ENCODE measurements at places on chromosomes 13 and 19. TPM values are rescaled to one million over a fixed set of nuclear protein-coding genes. Genes with fewer than 3 reads are reported as not detected.

OR7D2 gene
- total RNA-seq = 0.06 TPM

DNA sequence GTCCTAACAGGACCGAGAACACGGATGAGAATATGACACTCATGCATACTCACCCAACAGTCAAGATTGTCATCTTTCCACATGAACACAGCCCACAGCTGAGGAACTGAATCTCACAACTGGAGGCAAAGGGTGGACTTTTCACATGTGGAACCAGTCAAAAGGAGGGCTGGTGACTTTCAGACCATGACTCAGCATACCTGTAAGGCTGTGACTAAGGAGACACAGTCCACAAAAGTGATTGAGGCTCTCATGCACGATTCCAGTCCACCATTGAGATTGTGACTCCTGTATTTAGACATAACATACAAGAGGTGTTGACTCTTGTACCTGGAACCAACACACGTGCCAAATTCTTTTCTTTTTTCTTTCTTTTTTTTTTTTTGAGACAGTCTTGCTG is 40.0 kb downstream of the ZNF729 start:
- no peaks in the 10 kb centered on the region for H3K27me3 ChIP-seq
- H3K4me1 ChIP-seq = no peaks in the 10 kb centered on the region
- no peak overlapping the region for H3K4me3 ChIP-seq

- no peaks in the 10 kb centered on the region for H3K4me1 ChIP-seq
- H3K36me3 ChIP-seq = no peaks in the 10 kb centered on the region
- DNase-seq = no peak
Observed at GRCh38 chr13:68666774-68667397, 1436.8 kb upstream of the PCDH9 start.

DNA sequence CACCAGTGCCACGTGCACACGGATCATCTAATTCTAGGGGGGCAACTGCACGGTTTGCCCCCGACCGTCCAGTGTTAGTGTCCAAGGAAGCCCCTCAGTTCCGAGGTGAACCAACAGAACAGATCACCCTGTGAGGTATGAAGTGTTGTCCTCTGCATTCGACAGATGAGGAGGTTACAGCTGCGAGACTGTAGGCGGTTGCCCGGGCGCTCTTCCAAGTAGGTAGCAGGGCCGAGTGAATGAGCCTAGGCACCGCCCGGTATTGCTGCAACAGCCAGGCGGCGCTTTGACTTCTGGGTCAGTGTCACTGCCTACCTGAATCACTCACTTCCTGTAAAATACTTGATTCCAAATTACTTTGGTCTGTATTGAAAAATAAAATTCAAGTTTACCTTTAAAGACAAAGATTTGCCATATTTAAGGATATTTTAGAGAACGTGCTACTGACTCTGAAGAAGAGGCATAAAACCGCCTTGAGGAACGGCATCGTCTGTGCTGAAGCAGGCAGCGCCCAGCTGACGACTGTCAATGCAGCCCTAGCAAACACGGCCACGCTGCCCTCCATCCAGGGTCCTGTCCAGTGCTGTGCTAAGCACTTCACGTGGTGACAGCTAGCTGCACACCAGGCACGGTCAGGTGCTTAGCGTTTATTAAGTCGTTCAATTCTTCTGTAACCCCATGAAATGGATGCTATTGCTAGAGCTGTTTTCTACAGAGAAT is 19.3 kb upstream of the RASA3 start:
- DNase-seq = no peak
- no peaks in the 10 kb centered on the region for H3K27me3 ChIP-seq
- peaks cover 15% of the 10 kb centered on the region for H3K4me1 ChIP-seq
- no peak overlapping the region for H3K4me3 ChIP-seq

C19orf81 gene
- 1.4 TPM for total RNA-seq

GRCh38 chr13:94455414-94455813 is 24.1 kb downstream of the DCT start:
- no peak overlapping the region for H3K27ac ChIP-seq
- no peaks in the 10 kb centered on the region for H3K4me1 ChIP-seq
- H3K27me3 ChIP-seq = no peaks in the 10 kb centered on the region
- H3K4me3 ChIP-seq = no peak overlapping the region
- H3K36me3 ChIP-seq = no peaks in the 10 kb centered on the region

- no peak overlapping the region for H3K27ac ChIP-seq
- H3K36me3 ChIP-seq = no peaks in the 10 kb centered on the region
- H3K27me3 ChIP-seq = no peaks in the 10 kb centered on the region
- H3K4me1 ChIP-seq = no peaks in the 10 kb centered on the region
- no peak for DNase-seq
Observed at GRCh38 chr13:72544042-72544441, 183.4 kb downstream of the MZT1 start.

DNA sequence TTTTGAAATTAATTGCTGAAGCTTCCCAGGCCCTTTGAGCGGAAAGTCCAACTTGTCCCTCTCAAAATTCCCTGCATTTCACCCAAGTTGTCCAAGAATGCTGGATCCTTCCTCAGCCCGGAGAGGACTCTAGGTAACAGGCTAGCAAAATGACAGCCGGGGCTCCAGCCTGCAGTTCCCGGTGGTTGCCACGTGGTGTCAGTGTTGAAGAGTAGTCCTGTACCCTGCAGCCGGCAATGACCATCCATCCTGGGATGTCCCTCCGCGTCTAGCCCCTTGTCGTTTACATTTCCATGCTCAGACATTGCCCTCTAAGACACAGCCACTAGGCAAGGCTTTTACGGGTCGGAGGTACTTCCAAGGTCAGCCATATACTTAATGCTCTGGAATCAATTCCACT is 31.4 kb upstream of the MTIF3 start:
- no peaks in the 10 kb centered on the region for H3K36me3 ChIP-seq
- no peaks in the 10 kb centered on the region for H3K4me1 ChIP-seq
- H3K27me3 ChIP-seq = no peaks in the 10 kb centered on the region
- no peak overlapping the region for H3K27ac ChIP-seq

PCDH20 gene
- 4.7 TPM for total RNA-seq

GRCh38 chr13:94157705-94158218 is 321.7 kb downstream of the DCT start:
- no peaks in the 10 kb centered on the region for H3K36me3 ChIP-seq
- no peak overlapping the region for H3K27ac ChIP-seq
- DNase-seq = peak; percentile 63
- no peak overlapping the region for H3K4me3 ChIP-seq
- H3K4me1 ChIP-seq = no peaks in the 10 kb centered on the region

GJB6 gene
- 70.6 TPM for total RNA-seq

CDX2 gene
- total RNA-seq = not detected
